ENCODE measurements at places on chromosomes 13 and 19.
A peak's percentile ranks its signal among the peaks of the same experiment; 100 is the strongest.

- DNase-seq = no peak
These were observed 275.8 kb downstream of the SHISA2 start for GRCh38 chr13:25775986-25776385.

DNA sequence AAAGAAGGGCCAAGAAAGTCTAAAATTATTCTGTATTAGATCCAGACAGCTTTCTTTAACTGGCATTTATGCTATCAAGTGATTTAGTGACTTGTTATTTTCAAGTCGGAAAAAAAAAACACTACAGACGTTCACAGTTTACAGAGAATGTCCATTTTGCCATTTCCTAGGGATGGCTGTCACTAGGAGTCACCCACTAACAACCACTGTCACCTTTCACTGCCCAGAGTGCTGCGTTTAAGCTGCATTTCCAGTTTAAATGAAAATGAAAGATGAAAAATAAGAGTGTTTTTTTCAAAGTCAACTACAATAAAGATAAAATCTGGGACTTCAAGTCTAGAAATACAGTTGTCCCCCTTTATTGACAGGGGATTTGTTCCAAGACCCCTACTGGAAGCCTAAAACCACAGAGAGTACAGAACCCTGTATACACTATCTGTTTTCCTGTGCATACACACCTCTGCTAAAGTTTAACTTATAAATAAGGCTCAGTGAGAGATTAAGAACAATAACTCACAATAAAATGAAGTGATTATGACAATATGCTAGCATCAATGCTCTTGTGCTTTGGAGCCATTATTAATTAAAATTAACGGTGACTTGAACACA is 112.5 kb downstream of the SACS start:
- DNase-seq = no peak

GRCh38 chr13:73198991-73199411 is 140.2 kb downstream of the KLF5 start:
- DNase-seq = no peak

DNA sequence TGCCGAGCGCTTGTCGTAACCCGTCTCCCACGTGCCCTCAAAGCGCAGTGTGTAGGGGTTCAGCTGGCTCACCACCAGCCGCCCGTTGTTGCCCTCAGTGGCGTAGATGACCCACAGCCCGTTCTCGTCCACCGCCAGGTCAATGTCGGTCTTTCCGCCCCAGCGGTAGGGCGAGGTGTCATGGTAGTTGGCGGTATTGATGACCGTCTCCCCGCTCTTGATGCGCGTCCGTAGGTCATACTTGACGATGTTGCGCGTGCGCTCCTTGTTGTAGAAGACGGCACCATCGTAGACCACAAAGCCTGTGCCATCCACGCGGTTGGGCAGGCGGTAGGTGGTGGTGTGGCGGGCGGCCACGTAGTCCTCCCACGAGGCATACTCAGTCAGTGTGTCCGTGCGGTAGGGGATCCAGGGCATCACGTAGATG is 26.5 kb upstream of the ASF1B start:
- no peak for DNase-seq

DNA sequence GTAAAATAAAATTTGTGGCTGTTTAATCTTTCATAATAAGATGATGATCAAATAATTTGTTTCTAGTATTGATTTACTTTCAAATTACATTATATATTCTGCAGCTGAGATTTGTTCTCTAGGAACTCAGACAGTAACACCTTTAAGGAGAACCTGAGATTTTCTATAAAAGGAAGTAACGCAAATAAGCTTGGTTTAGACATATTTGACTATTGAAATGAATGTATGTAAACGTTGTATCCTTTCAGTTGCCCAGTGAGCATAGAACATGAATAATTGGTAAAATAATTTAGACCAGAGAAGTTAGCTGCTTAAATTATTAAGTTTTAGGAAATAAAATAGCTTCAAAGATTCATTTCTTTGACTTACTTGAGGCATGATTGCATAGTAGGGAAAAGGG is 3.1 kb downstream of the CDK8 start:
- no peak for DNase-seq

DNA sequence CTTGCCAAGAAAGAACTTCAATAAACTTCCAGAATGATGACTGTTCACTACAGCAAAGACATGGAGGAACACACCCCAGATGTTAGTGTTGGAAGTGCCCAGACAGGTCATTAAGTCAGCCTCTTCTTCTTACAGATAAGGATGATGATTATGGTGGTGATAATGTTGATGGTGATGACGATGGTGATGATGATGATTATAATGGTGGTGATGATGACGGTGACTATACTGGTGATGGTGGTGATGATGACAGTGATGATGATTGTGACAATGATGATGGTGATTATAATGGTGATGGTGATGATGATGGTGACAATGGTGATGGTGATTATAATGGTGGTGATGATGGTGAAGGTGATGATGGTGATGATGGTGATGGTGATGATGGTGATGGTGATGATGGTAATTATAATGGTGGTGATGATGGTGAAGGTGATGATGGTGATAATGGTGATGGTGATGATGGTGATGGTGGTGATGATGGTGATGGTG is 8.4 kb downstream of the C13orf46 start:
- DNase-seq = no peak

DNA sequence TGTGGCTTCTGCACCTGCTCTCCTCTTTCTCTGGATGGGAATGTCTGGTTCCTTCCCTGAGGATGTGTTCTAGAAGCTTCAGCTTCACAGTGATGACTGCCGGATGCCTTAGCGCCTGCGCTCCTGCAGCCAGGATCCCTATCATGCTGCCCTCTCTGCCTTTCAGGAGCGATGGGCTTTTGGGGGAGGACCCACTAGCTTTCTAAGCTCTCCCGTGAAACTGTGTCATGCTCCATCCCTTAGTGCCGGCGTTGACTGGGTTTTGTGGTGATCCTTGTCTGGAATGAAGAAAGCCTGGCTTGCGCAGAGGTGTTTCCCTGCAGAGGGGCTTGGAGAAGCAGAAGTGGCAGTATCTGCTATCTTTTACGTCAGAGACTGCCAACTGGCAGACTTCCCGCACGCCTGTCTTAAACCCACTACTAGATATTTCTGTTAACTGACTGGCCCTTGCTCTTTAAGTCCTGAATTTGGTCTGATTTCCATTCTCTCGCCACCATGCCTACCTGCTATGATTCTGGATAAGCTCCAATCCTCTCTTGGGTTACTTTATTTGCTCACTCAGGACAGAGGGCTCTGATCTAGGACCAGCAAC is 3.8 kb upstream of the KMT2B start:
- DNase-seq = no peak

DNA sequence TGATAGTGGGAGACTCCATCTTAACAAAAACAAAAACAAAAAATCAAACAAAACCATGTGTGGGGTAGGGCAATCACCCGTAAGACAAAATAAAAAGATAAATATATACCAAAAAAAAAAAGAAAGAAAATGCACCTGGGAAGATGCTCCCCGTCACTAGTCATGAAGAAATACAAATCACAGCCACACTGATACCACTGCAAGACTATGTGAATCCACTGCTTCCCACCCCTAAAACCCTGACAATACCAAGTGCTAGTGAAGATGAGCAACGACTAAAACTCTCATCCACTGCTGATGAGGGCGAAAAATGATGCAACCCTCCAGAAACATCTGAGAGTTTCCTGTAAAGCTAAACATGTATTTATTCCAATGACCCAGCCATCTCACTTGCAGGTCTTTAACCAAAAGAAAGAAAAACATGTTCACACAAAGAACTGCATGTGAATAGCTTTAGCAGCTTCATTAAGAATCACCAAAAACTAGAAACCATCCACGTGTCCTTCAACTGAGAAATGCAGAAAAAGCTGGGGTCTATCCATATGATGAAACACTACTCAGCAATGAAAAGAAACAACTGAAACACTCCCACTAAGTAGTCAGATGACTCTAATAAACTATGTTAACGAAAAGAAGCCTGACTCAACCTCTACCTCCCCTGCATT is 31.7 kb downstream of the BRD4 start:
- no peak for DNase-seq

GRCh38 chr19:18153556-18154134 is 682 bp downstream of the PIK3R2 start:
- DNase-seq = peak; percentile 43

- no peak for DNase-seq
These were observed 89.9 kb upstream of the MAB21L1 start for GRCh38 chr13:35566340-35566739.

DNA sequence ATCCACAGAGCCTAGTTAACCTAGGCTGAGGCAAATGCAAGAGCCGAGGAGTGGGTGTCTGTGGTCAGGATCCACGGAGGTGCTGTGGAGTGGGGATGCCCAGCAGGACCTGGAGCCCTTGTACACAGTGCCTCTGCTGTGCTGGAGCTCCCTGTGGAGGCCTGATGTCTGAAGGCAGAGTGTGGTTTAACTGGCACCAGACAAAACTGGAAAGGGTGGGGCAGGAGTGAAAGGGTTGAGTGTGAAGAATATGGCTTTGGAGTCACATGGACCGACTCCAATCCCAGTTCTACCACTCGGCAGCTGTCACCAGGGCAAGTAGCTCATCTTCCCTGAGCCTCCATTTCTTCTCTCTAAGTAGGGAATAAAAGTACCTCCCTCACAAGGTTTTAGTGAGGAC is 60.3 kb upstream of the GPR12 start:
- DNase-seq = no peak

GRCh38 chr13:100298691-100299090 is 209.8 kb downstream of the PCCA start:
- DNase-seq = no peak

- DNase-seq = no peak
These were observed 446.7 kb downstream of the KCTD12 start for GRCh38 chr13:76439546-76439945.

GRCh38 chr13:110902370-110902769 is 12.5 kb downstream of the ANKRD10 start:
- no peak for DNase-seq

DNA sequence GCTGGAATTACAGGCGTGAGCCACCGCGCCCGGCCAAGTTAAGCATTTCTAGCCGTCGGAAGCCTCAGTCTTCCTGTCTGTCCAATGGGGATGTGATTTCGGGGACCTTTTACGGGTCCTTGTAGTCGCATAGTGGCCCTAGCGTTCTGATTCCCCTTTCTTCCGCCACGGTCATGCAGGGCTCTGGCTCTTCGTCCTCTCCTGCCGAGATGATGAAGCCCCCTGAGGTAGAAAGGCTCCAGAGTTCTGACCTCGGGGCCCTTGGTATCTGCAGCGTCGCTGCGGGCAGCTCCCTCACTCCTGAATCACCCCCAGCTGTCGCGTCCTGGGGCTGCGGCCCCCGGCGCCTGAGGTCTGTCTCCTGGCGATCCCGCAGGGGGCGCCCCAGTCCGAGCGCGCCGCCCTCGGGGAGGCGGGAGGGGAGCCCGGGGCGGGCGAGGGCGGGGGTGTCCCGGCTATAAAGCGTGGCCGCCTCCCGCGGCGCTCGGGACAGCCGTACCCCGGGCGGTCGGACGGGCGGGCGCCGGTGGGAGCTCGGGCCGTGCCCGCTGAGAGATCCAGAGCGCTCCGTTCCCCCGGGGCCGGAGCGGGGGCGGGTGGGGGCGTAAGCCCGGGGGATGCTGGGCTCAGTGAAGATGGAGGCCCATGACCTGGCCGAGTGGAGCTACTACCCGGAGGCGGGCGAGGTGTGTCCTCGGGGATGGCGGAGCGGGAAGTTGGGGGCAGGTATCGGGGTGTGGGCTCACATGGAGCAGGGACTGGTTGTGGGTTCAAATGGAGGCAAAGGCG is at the start of gene FOXA3:
TSS of gene FOXA3 (plus strand) at position 487 of the 789 bp plus-strand sequence. CDS start at position 618, 131 bp downstream.
- peak; percentile 64 for DNase-seq

GRCh38 chr13:30355839-30356238 is 48.5 kb upstream of the KATNAL1 start:
- no peak for DNase-seq

DNA sequence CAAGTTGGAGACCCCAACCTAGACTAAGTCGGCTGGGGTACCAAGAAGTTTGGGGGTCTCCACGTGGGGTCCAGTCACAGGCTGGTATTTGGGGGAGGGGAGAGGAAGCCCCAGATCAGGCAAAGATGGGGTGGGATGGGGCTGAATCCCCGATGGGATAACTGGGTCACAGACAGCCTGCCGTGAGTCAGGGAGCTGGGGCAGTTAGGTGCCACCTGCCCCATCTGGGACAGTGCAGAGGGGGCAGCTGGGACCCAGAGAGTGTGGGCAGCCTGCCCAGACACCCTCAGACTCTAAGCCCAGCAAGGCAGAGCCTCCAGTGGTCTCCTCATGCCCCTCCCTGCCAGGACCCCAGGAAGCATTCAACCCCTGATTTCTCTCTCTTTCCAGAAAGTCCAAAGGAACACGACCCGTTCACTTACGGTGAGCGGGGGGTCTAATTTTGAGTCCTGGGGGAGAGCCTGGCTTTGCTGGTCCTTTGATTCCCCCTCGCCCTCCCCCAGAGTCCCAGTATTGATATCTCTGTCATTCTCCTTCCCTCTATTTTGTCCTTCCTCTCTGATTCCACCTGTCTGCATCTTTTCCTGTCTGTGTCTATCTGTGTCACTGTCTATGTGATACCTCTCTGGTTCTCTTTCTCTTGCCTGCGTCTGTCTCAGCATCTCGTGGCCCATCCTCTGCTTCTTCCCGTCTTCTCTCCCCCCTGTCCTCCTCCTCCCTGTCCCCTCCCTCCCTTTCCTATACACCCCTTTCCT is 1.8 kb downstream of the FXYD1 start:
- no peak for DNase-seq

DNA sequence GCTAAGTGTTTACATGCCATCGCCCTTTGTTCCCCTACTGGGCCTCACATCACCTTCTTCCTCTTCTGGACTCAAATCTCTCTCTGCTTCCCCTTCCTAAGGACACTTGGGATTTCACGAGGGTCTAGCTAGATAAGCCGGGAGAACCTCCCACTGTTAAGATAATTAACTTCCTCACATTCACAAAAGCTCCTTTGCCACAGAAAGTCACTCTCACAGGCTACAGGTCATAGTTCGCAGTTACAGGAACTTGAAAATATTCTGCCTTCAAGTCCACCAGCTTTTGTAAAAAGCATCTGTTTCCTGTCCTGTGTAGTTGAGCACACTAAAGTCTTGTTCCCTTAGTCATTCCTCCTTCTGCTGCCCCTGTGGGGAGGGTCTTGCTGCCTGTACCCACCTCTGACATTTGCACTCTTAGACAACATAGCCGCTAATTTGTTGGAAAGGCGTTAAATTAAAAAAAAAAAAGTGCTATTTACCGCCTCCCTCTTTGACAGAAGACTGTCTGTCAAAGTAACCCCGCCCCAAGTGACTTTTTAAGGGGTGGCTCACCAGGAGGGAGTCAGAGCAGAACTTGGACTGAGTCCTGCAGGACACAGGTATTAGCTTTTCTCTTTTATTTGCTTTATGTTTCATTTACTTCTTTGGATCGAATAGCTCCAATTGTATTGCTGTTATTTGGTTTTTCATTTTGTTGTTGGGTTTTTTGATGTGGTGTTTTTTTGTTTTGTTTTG is 26.8 kb upstream of the CEACAM21 start:
- peak; percentile 78 for DNase-seq

DNA sequence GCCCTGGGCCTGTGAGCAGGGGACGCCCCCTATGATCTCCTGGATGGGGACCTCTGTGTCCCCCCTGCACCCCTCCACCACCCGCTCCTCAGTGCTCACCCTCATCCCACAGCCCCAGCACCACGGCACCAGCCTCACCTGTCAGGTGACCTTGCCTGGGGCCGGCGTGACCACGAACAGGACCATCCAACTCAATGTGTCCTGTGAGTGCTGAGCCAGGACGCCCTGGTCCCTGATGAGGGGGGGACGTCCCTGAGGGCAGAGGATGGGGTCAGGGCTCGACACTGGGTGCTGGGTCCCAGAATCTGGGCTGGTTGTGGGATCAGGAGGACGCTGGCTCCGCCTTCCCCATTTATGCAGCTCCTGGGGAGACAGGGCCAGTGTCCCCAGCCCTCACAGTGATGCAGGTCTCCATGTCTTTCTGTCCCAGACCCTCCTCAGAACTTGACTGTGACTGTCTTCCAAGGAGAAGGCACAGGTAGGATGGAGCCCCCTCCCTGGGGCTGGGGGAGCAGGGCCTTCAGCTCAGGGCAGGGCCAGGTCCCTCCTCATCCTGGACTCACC is 2.5 kb downstream of the SIGLEC7 start:
- DNase-seq = no peak
